ENCODE measurements at places on chromosomes 4 and X.
A peak's percentile ranks its signal among the peaks of the same experiment; 100 is the strongest.

DNA sequence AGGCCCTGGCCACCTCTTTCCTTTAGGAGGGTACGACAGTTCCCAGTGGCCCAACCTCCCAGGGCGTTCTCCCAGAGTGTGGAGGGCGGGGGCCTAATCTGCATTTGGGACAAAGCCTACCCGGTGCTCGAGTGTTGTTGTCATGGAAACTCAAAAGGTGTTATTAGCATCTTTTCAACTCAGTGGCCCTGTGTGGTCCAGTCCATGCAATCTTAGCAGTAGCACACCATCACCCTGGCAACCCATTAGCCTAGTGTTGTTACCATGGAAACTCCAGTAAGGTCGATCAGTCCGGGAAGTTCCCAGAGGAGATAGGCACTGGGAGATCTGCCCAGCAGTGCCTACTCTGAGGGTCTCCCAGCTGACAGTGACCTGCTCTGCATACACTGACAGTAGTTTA, 20.2 kb downstream of the APLN start:
- no peak for DNase-seq

GRCh38 chrX:85851418-85851817, 195.9 kb downstream of the CHM start:
- no peak for DNase-seq

GRCh38 chrX:52983321-52984000, 25.1 kb upstream of the FAM156A start:
- no peak for DNase-seq

DNA sequence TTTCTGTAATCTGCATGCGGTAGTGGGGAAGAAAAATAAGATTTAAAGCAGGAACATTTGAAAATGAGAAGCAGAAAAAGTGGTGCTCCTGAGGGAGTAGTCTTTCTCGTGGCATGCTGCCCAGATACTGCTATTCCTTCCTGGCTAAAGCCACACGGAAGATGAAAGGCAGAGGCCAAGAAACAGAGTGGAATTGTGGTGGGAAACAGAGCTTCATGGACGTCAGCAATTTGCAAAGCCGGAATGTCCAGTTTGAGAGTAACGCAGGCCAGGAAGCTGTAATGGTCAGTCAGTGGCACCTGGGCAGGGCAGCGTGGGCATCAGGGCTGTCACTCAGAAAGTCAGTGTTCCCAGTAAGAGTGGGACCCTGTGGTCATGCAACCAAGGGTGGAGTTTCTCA, 63.7 kb upstream of the FMR1 start:
- no peak for DNase-seq

GRCh38 chrX:48677516-48677915, 6.1 kb upstream of the WAS start:
- DNase-seq = no peak

GRCh38 chr4:163865010-163865409, 370.5 kb downstream of the TMA16 start:
- DNase-seq = no peak

DNA sequence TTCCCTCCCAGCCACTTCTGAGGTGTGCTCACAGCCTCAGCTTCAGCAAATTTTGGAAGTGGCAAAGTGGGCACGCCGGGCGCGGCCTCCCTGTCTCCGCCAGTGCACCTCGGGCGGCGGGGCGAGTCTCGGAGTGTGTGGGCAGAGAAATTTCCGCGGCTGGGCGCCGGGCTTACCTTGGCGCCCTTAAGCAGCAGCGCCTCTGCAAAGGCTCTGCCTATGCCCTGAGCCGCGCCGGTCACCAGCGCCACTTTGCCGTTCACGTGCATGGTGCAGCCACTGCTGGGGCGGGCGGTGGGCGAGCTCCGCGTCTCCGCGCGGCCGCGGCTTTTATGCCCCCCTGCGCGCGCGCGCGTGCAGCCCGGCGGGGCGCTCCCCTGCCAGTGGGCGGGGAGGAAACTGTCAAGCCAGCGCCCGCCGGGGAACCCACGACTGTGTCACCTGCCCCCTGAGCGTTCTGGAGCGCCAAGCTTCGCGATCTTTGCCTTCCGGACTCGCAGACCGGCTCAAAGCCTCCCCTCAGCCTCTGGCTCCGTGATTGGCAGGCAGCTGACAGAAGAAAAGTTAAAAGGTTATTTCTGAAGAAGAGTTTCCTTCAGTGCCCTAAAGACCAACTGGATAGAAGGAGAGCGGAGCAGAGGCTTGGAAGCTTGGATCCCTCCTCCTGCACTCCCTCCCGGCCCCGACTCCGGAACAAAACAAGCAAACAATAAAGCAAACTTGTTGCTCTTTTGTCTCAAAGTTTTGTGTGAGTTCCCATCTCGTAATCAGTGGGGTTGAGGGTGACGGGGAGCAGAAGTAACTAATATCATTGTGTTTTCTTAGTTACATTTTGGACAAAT, at the start of gene HPGD:
Gene HPGD, minus strand, starts transcription at position 306 of the 842 bp plus-strand sequence. Its CDS starts 37 bp downstream, at position 269.
- DNase-seq = peak; percentile 7

DNA sequence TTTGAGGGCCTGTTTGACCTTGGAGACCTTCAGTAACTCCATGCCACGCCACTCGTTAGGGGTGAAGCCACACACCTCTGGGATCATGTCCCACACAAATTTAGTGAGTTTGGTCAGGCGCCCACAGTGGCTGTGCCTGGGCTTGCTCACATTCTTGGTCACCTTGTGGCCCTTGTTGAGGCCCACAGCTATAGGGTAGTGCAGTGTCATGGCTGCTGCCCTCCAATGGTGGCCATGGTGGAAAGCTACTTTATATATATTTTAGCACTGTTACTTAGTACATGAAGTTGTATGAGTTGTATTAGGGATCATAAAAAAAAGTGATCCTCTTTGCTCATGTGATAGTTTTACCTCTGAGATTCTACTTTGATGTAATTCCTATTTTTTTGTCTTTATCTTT, 985 bp upstream of the CXCL11 start:
- DNase-seq = no peak

DNA sequence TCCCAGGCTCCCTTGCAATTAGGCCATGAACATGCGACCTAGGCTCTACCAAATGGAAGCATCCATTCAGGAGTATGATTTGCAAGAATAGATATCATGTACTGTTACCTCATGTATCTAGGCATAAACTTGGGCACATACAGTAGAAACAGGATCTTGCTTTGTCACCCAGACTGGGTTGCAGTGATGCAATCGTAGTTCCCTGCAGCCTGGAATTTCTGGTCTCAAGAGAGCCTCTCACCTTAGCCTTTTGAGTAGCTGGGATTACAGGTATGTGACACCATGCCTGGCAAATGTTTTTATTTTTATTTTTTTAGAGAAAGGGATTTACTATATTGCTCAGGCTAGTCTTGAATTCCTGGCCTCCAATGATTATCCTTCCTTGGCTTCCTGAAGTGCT, 994.2 kb downstream of the ADGRL3 start:
- no peak for DNase-seq

GRCh38 chr4:87066403-87067123, 131.8 kb downstream of the AFF1 start:
- no peak for DNase-seq

DNA sequence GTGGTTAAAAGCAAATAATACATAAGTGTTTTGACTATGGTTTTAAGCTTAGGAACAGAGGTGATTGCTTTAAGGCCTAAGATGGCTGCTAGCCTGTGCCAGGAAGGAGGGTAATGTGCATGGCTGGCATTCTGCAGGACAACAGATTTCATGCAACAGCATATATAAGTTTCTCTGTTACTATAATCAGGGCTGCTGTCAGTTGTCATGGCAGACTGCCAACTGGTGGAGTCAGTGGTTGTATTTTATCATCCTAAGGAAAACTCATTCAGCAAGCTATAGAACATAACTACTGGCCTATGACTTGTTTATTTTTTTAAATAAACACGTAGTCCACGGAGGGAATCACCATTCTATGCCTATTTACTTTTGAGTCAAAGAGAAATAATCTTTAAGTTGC, 77.7 kb upstream of the DCAF8L1 start:
- no peak for DNase-seq

GRCh38 chrX:10514891-10515290, 105.5 kb downstream of the MID1 start:
- no peak for DNase-seq

- no peak for DNase-seq
These were observed 49.5 kb upstream of the TMLHE start for GRCh38 chrX:155662282-155662681.

- no peak for DNase-seq
These were observed 822.1 kb upstream of the GALNTL6 start for GRCh38 chr4:170990989-170991589.

DNA sequence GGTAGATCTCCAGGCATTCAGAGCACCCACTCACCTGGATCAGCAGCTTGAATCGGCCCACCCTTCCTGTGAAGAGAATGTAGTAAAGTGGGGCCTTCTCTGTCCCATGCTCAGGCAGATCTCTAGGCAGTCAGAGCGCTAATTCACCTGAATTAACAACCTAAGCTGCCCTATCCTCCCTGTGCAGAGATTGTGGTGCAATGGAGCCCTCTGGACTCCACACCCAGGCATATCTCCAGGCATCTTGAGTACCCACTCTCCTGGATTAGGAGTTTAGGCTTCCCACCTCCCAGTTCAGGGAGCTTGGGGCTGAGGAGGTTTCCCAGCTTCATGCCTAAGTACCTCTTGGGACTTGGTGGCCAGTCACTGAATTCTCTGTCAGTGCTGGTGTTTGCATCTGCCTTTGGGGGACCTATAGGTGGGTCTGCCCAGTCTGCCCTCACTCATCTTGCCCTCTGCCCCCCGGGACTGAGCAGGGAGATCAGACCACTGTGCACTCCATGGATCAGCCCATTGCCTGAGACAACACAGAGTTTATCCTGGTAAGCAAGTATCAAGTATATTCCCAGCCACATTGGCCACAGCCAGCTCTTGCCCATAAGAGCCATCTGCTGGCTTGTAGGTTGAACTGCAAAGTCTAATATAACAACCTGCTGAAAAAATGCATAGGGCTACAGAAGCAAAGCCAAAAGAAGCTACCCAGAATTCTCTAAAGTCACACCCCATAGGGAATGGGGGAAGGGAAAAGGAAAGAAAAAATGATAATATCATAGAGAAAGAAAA, 372.9 kb downstream of the KLHL13 start:
- DNase-seq = no peak

- DNase-seq = no peak
These were observed 30.5 kb upstream of the NEUROG2 start for GRCh38 chr4:112546476-112546875.

DNA sequence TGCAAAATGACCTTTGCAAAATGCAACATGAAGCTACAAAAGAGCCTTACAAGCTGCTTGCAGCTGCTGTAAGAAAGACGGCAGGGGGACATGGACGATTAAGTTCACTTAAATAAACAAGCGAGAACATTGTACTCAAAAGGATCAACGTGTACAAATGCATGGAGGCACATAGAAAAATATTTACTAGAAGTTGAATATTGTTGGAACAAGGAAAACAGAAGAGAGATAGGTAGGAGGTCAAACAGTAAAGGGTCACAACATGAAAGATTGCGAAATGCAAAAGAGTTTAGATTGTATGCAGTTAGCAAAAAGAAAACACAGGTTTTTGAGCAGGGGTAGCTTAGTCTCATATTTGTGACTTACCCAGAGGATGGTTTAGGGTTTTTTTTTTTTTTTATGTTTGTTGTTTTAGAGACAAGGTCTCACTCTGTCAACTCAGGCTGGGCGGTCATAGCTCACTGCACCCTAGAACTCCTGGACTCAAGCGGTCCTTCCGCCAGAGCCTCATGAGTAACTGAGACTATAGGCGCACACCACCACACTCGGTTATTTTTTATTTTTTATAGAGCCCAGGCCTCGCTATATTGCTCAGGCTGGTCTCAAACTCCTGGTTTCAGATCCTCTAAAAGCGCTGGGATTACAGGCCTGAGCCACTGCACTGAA, 1.4 kb upstream of the PHF8 start:
- no peak for DNase-seq

DNA sequence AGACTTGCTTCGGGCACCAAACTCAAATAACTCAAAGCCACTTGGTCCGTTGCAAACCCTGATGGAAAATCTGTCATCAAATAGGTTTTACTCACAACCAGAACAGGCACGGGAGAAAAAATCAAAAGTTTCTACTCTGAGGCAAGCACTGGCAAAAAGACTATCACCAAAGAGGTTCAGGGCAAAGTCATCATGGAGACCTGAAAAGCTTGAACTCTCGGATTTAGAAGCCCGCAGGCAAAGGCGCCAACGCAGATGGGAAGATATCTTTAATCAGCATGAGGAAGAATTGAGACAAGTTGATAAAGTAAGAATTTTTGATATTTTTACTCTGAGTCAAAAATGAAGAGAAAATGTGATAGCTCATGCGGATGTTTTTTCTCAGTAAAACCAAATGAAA, 87.2 kb downstream of the NRK start:
- no peak for DNase-seq

DNA sequence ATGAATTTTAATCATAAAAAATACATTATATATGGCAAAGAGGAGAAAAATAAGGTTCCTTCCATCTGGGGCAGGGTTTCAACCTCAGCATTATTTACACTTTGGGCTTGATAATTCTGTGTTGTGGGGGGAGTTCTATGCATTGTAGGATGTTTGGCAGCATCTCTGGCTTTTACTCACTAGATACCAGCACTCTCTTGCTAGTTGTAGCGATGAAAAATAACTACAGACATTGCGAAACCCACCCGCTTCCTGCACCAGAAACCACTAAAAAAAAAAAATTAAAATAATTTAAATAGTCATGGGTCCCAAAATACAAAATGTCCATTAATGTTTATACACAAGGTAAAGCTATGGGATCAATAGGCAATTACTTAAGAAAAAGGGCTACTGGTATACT, 52.7 kb downstream of the PPP3CA start:
- no peak for DNase-seq

DNA sequence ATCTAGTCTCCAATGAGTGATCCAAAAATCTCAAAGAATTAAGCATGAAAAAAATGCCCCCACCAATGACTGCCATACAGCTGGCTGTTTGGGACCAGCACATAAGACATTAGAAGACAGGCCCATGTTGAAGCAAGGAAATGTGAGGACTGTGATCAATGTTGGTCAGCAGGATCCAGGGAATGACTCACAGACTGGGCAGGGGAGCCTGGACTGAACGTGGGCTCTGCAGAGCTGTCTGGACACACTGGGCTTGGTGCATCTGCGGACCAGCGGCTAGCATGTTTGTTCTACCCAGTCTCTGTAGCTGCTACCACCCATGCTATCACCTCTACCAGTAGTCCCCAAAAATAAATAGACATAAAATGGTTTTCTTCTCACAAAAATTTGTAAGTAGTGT, 108.6 kb downstream of the PALLD start:
- DNase-seq = no peak

DNA sequence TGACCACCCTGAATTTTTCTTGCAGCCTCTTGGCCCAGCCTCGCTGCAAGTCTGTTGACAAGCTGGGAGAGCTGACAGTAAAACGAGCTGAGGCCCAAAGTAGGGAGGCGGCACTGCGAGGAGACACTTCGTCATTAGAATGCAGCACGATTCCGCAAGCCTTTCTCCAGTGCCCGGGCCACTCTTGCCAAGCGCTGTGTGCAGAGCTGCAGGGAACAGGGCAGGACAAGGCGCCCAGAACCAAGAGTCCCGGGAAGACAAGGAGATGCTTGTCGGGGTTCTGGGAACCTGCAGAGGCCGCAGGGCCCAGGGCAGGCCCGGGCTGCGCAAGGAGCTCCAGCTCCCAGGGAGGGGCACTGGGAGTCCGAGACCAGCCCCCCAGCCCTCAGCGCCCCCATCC, 187.1 kb downstream of the BCOR start:
- DNase-seq = no peak

GRCh38 chr4:26145212-26145611, 175.6 kb upstream of the RBPJ start:
- DNase-seq = no peak
